T-cell (primary cell): ENCODE measurements at places on chromosomes 7 and 10.

GRCh38 chr7:157596881-157597280, 260.1 kb downstream of the DNAJB6 start:
- no peaks in the 10 kb centered on the region for H3K27me3 ChIP-seq
- no peak overlapping the region for H3K27ac ChIP-seq
- H3K4me3 ChIP-seq: no peak overlapping the region
- no peak for DNase-seq
- H3K4me1 ChIP-seq: no peaks in the 10 kb centered on the region
- no peaks in the 10 kb centered on the region for H3K36me3 ChIP-seq

- H3K36me3 ChIP-seq: peaks cover 37% of the 10 kb centered on the region
- peaks cover 10% of the 10 kb centered on the region for H3K4me1 ChIP-seq
- no peak overlapping the region for H3K4me3 ChIP-seq
Measured at GRCh38 chr10:102802920-102803534, 34.2 kb downstream of the CYP17A1 start.

DNA sequence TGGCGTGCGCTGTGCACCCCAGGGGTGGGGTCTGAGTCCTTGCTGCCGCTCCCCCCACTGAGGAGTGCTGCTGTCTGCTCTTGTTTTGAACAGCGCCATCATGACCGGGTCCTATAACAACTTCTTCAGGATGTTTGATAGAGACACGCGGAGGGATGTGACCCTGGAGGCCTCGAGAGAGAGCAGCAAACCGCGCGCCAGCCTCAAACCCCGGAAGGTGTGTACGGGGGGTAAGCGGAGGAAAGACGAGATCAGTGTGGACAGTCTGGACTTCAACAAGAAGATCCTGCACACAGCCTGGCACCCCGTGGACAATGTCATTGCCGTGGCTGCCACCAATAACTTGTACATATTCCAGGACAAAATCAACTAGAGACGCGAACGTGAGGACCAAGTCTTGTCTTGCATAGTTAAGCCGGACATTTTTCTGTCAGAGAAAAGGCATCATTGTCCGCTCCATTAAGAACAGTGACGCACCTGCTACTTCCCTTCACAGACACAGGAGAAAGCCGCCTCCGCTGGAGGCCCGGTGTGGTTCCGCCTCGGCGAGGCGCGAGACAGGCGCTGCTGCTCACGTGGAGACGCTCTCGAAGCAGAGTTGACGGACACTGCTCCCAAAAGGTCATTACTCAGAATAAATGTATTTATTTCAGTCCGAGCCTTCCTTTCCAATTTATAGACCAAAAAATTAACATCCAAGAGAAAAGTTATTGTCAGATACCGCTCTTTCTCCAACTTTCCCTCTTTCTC, 26.0 kb downstream of the BNIP3 start:
- H3K27ac ChIP-seq: no peak overlapping the region
- no peaks in the 10 kb centered on the region for H3K27me3 ChIP-seq
- no peak overlapping the region for H3K4me3 ChIP-seq

DNA sequence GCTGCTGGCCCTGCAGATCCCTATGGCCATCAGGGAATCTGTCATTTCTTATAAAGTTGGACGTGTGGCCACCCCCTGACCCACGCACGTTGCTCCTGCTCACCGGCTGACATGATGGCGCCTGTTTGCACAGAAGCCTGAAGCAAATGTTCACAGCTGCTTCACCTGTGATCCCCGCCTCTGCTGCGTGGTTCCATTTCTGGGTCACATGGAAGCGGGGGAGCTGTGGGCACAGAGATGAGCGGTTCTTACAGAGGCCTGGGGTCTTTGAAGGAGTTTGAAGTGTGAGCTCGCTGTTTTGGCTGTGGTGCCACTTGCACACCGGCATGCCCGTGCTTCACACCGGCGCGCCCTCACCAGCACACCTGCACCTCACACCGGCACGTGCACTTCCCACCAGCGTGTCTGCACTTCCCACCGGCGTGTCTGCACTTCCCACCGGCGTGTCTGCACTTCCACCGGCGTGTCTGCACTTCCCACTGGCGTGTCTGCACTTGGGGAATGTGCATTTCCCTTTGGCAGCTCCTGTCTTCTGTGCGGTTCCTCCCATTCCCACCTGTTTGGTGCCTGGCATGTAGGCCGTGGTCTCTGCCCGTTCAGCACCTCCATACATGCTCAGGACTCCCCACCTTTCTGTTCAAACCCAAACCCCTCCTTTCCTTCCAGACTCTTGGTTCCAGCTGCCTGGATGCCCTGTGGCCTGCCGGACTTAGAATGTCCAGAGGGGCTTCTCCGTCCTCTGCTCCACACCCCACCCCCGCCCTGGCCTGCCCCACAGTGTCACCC, 86.7 kb downstream of the INPP5A start:
- peaks cover 6% of the 10 kb centered on the region for H3K4me1 ChIP-seq
- H3K36me3 ChIP-seq: no peaks in the 10 kb centered on the region
- H3K27ac ChIP-seq: no peak overlapping the region
- H3K27me3 ChIP-seq: no peaks in the 10 kb centered on the region
- H3K4me3 ChIP-seq: no peak overlapping the region

- H3K27me3 ChIP-seq: no peaks in the 10 kb centered on the region
- no peaks in the 10 kb centered on the region for H3K36me3 ChIP-seq
- no peak overlapping the region for H3K4me3 ChIP-seq
- H3K4me1 ChIP-seq: no peaks in the 10 kb centered on the region
Measured at GRCh38 chr10:27285093-27285492, 44.5 kb upstream of the ACBD5 start.

- peaks cover 6% of the 10 kb centered on the region for H3K4me1 ChIP-seq
- DNase-seq: no peak
- H3K27ac ChIP-seq: no peak overlapping the region
- peaks cover 17% of the 10 kb centered on the region for H3K36me3 ChIP-seq
- no peak overlapping the region for H3K4me3 ChIP-seq
Measured at GRCh38 chr7:37107047-37107750, 341.5 kb downstream of the ELMO1 start.

DNA sequence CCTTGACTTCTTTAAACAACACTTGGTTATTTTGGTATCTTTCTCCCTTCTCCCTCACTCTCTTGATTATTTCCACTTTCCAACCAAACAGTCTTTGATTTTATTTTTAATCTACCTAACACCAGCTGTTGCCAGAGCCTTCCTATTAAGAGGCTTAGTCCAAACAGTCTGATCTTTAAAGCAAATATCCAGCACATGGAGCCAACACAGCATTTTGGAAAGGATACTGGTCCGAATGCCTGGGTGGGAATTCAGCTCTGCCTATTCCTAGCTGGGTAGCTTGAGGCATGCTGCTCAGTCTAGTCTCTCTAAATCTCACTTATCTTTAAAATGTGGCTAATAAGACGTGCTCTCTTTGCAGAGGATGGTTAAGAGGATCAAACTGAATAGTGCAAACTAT, 129.3 kb downstream of the NRCAM start:
- DNase-seq: no peak
- no peaks in the 10 kb centered on the region for H3K4me1 ChIP-seq
- H3K27ac ChIP-seq: no peak overlapping the region
- H3K4me3 ChIP-seq: no peak overlapping the region
- no peaks in the 10 kb centered on the region for H3K27me3 ChIP-seq
- H3K36me3 ChIP-seq: no peaks in the 10 kb centered on the region

GRCh38 chr7:97027427-97028234, 3.0 kb upstream of the DLX5 start:
- H3K4me1 ChIP-seq: peaks cover 4% of the 10 kb centered on the region
- H3K27me3 ChIP-seq: peaks cover 14% of the 10 kb centered on the region
- DNase-seq: peak; percentile 59
- no peak overlapping the region for H3K27ac ChIP-seq

DNA sequence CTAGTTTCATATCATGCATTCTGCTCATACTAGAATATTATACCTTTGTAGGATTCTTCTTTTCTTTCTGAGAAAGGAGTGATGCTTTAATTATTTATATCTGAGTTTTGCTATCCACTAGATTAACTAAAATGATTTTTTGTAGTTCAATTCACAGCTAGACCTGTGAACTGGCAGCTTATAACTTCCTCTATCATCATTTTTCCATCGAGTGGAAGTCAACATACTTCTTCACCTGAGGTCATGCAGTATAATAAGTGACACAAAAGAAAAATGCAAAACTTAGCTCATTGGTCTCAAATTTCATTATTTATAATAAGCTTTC, 8.0 kb downstream of the LRRN3 start:
- H3K4me3 ChIP-seq: no peak overlapping the region
- no peak overlapping the region for H3K27ac ChIP-seq
- DNase-seq: no peak
- H3K27me3 ChIP-seq: no peaks in the 10 kb centered on the region

GRCh38 chr7:39847227-39847626, 102.8 kb upstream of the CDK13 start:
- H3K36me3 ChIP-seq: no peaks in the 10 kb centered on the region
- H3K27me3 ChIP-seq: peaks cover 6% of the 10 kb centered on the region
- no peak for DNase-seq
- H3K4me3 ChIP-seq: no peak overlapping the region

- H3K36me3 ChIP-seq: no peaks in the 10 kb centered on the region
- no peak overlapping the region for H3K27ac ChIP-seq
- DNase-seq: no peak
- no peaks in the 10 kb centered on the region for H3K4me1 ChIP-seq
Measured at GRCh38 chr7:26598867-26599266, 265.5 kb downstream of the SKAP2 start.

DNA sequence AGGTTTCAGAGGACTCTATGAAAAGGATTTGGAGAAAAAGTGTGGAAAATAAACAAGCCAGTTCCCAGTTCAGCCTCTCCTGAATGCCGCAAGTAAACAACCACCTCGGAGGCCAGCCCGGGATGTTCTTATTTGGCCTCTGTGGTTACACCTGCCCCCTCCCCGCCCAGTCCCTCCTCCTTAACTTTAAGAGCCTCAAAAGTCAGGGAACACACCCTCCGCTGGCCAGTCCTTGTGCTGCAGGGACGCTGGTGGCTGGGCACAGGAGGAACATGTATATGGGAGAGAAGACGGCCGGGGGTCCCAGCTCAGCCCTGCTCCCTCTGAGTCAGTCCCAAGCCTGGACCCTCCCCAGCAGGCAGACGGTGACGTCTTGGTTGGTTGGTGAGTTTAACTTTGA, 6.1 kb downstream of the CHST3 start:
- H3K4me1 ChIP-seq: no peaks in the 10 kb centered on the region
- H3K36me3 ChIP-seq: no peaks in the 10 kb centered on the region
- H3K4me3 ChIP-seq: no peak overlapping the region
- peaks cover 54% of the 10 kb centered on the region for H3K27me3 ChIP-seq

DNA sequence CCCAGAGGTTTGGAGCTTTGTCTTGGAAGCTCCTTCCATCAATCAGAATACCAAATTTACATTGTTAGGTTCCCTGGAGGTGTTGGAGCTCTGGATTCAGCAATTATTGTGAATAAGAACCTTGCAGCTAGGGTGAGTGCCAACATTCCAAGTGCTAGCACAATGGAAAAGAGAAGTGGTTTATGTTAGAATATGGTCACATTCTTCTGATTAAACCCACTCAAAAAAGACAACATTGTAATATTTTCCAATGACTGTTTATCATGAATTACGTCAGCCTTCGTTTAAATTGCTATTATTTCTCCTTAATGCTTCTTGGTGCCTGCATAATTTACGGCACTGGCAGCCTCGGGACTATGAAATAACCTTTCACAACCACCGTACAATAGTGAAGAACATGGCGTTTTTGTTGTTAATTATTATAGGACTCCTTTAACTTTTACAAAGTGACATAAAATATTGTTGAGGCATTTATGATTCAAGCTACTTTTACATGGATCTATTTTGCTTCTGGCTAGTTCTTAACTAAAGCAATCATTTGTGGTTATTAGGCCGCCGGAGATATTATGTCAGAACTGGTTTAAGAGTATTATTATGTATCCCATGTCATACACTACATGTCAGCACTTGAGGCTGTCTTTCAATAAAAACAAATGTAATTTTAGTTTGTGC, 117.7 kb downstream of the ARID5B start:
- no peaks in the 10 kb centered on the region for H3K27me3 ChIP-seq

- H3K27me3 ChIP-seq: no peaks in the 10 kb centered on the region
- no peak for DNase-seq
- H3K4me1 ChIP-seq: no peaks in the 10 kb centered on the region
- no peak overlapping the region for H3K27ac ChIP-seq
- no peaks in the 10 kb centered on the region for H3K36me3 ChIP-seq
- no peak overlapping the region for H3K4me3 ChIP-seq
Measured at GRCh38 chr10:104546756-104547155, 94.3 kb upstream of the SORCS3 start.

- no peaks in the 10 kb centered on the region for H3K4me1 ChIP-seq
- no peak for DNase-seq
- H3K36me3 ChIP-seq: no peaks in the 10 kb centered on the region
- H3K27ac ChIP-seq: no peak overlapping the region
- H3K27me3 ChIP-seq: peaks cover 27% of the 10 kb centered on the region
Measured at GRCh38 chr10:118981946-118982345, 47.6 kb upstream of the NANOS1 start.

GRCh38 chr10:19930936-19931893, 115.0 kb downstream of the PLXDC2 start:
- H3K36me3 ChIP-seq: no peaks in the 10 kb centered on the region
- H3K27ac ChIP-seq: no peak overlapping the region
- H3K4me3 ChIP-seq: no peak overlapping the region
- no peak for DNase-seq

- H3K27ac ChIP-seq: no peak overlapping the region
- H3K36me3 ChIP-seq: no peaks in the 10 kb centered on the region
- H3K4me1 ChIP-seq: no peaks in the 10 kb centered on the region
- no peak for DNase-seq
- H3K4me3 ChIP-seq: no peak overlapping the region
- peaks cover 17% of the 10 kb centered on the region for H3K27me3 ChIP-seq
Measured at GRCh38 chr10:95248989-95249388, 41.8 kb downstream of the PDLIM1 start.

DNA sequence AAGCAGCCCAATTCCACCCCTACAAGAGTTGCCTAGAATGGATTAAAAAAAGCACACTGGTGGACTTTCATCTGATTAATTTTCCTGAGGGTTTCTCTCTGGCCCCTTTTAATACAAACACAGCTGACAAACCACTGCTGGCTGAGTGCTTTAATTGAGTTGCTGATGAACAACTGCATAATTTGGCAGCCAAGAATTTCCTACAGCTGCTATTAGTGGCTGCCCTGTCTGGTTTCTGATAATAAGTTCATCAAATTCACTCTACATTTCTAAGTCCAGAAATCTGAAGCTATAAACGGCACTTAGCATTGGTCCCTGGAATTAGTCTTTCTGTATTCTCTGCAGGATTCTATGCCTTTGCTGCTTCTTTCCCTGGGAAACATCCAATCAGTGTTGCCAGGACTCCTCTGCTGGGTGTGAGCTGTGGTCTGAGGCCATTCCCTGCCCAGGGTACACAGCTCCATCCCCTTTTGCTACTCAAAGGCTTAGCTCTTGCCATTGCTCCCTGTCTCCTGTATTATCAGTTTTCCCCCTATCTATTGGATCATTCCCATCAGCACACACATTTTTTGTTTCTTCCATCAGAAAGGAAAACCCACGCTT, 110.6 kb downstream of the LSM5 start:
- H3K27me3 ChIP-seq: peaks cover 4% of the 10 kb centered on the region
- H3K27ac ChIP-seq: no peak overlapping the region
- DNase-seq: no peak
- H3K4me3 ChIP-seq: no peak overlapping the region
- no peaks in the 10 kb centered on the region for H3K4me1 ChIP-seq

DNA sequence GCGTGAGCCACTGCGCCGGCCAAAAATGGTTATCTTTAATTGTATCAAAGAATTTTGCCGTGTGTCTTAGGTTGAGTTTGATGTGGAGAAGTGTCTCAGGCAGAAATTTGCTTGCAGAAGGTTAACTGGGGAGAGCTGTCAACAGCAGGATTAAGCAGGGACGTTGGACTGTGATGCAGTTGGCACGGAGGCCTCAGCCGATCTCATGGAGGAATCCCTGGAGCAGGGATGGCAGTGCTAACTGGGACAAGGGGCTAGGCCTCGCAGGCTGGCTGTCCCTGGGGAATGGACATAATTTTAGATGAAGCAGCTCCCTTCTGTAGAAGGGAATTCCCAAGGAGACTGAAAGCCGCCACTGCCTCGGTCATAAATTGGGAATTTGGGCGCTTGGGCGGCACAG, 12.3 kb upstream of the KIF5B start:
- no peak for DNase-seq
- H3K27me3 ChIP-seq: no peaks in the 10 kb centered on the region
- no peaks in the 10 kb centered on the region for H3K4me1 ChIP-seq
- H3K36me3 ChIP-seq: peaks cover 3% of the 10 kb centered on the region
- no peak overlapping the region for H3K27ac ChIP-seq
